ENCODE measurements at places on chromosomes 12 and 14.

DNA sequence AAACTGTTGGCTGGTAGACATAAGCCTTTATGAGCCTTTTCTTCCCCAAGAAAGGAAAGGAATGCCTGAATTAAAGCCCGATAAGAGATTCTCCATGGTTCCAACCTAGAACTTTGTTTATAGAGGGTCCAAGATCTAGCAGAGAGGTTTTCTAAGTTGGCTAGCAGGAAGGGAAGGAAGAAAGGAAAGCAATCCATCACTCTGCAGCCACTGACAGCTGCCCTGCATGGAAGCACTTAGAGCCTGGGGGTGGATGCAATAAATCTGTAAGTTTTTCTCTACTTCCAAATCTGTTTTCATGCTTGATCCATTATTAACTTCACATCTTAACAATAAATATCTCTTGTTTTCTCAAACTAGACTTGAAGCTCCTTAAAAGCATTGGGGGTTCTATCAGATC is 224.4 kb downstream of the KSR2 start:
- DNase-seq: no peak

DNA sequence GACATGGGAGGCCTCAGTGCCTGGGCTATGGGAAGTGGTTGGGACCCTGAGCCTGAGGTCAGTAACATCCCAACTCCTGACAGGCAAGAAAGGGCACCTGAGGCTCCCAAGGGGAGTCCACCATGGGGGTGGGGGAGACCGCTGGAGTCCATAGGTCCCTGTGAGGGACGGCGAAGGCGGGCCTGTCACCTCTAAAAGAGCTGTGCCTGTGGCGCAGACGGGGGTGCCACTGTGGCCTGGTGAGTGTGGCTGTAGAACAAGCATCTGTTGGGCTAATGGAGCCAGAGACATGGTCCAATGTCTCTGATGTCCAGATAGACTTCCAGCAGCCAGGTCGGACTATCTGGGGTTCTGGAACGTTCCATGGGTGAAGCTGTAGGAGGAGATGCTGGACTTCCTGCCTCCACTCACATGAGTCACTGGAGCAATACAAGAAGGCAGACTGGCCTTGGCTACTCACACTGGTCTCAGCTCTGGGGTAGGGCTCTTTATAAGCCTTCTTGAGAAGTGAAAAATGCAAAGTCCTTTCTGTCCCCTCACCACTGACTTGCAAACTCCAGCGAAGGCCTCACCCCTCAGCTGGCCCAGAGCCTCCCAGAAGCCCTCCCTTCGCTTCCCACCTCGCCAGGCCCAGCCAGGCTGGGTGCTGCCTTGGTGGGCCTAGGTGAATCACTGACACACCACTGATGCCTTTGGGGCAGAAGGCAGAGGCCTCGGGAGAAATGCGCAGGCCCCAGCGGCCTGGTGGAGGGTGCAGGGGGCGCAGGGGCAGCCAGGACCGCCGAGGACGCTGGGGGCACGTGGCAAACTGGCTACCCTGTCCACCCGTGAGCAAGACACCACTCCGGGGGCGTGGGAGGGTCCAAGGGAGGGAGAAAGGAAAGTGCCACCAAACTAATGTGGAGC is 1.1 kb upstream of the TRAF3 start:
- DNase-seq: no peak

GRCh38 chr12:108911915-108912314 is 32.0 kb downstream of the DAO start:
- DNase-seq: no peak

DNA sequence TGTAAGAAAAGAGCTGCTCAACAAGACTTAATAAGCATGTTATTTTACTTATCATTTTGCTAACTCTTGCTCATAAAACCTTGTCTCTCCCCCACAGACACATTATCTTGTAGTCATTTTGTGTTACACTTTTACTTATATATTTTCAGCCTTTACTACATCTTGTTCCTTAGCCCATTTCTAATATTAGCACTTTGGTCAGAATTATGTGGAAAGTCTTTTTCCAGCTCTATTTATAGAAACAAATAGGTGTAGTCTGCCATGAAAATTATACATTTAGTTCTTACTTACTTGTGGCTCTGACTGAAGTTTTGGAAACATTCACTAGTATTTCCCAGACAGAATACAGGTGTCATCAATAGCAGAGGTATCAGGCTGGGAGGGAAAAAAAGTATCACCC is 76.1 kb downstream of the TMEM116 start:
- DNase-seq: no peak

DNA sequence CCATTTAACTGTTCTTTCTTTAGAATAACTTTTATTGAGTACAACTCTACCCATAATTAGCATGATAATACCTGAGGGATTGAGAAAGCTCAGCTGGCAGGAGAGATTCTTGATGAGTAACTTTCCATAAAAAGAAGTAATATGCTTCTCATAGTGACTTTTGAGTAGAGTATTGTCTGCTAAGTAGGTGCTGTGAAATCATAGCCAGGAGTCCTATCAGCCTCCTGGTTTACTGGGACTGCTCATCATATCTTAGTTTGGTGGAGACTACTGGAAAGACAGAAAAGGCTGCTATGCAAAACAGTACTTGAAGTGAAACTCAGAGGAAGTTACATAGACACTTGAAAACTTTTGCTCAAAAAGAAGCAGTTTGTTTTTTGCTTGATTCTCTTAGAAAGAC is 113.3 kb upstream of the ATP2B1 start:
- no peak for DNase-seq

- no peak for DNase-seq
Observed at GRCh38 chr12:105723066-105723465, 392.6 kb downstream of the C12orf75 start.

- no peak for DNase-seq
Observed at GRCh38 chr12:118574288-118574687, 197.9 kb downstream of the SUDS3 start.

DNA sequence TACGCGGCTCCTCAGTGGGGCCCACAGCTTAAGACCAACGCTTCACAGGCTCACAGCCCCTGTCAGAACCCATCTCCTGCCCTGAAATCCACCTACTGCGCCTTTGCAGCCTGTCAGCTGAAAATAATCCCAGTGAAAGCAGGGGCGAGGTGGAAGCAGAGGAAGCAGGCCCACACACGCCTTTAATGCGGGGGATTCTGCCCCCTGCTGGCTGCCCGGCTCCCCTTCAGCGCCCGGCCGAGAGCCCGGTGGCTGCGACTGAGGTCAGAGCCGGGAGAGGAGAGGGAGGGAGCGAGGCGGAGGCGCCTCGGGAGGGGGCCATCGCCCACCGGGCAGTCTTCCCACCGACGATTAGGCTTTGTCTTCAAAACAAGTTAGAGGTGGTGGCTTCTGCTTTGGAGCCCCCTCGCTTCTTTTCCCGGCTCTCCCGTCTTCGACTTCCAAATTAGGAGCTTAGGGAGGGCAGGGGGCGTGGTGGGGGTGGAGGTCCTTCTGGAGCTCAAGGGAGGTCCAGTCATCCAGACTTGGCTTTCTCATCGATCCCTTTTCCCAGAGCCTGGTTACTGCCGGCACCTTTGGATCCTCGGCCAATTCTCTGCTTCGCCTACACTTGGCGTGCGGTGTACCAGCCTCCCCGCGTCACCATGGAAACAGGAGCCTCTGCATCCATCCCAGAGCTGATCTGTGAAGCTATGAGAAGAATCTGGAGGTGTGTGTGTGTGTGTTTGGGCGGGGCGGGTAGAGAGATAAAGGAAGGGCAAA is 25.2 kb upstream of the RND1 start:
- peak; percentile 85 for DNase-seq

DNA sequence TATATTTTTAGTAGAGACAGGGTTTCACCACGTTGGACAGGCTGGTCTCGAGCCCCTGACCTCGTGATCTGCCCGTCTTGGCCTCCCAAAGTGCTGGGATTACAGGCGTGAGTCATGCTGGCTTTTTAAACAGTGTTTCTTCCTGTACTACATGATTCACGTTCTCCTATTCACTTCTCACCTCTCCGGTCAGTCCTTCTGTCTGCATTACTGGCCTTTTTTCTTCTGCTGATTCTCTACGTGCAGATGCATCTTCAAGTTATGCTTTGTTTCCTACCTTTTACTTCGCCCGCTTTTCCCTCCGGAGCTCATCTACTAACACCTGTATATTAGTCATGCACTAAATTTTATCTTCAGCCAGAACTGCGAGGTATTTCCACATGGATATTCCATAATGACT is 296.2 kb upstream of the FLRT2 start:
- DNase-seq: no peak

- DNase-seq: no peak
Observed at GRCh38 chr12:75323663-75324062, 6.5 kb downstream of the CAPS2 start.

DNA sequence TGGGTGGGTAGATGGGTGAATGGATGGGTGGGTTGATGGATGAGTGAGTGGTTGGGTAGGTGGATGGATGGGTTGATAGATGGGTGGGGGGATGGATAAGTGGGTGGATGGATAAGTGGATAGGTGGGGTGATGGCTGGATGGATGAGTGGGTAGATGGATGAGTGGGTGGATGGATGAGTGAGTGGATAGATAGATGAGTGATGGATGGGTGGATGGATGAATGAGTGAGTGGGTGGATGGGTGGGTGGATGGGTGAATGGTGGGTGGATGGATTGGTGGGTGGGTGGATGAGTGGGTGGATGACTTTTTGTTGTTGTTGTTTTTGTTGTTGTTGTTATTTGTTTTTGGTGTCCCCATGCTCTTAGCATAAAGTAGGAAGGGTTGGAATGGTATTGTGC is 45.5 kb downstream of the TBX5 start:
- no peak for DNase-seq

DNA sequence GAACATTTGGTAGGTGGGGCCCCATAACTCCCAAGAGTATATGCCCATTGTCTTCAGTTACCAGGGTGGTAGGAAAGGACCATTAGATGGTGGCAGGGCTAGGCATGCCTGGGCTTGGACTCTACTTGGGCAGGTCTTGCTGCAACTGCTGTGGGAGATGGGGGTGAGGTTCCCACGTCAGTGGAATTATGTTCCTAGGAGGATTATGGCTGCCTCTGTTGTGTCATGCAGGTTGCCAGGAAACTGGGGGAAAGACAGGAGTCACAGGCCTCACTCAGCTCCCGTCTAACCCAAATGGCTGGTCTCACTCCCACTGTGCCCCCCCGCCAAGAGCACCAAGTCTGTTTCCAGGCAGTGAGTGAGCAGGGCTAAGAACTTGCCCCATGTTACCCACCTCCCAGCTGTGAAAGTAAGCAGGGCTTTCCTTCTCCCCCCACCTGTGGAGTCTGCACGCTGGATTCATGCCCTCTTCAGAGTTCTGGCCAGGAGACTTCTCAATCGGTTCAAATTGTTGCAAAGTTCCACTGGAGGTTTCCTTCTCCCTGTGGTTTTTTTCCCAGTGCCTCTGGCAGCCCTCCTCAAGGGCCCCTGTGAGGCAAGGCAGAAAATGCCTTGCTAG is 337.5 kb downstream of the CCDC91 start:
- no peak for DNase-seq

- DNase-seq: no peak
Observed at GRCh38 chr12:3150931-3151835, 74.0 kb downstream of the TSPAN9 start.

- no peak for DNase-seq
Observed at GRCh38 chr14:35004839-35005238, 22.0 kb downstream of the SRP54 start.

DNA sequence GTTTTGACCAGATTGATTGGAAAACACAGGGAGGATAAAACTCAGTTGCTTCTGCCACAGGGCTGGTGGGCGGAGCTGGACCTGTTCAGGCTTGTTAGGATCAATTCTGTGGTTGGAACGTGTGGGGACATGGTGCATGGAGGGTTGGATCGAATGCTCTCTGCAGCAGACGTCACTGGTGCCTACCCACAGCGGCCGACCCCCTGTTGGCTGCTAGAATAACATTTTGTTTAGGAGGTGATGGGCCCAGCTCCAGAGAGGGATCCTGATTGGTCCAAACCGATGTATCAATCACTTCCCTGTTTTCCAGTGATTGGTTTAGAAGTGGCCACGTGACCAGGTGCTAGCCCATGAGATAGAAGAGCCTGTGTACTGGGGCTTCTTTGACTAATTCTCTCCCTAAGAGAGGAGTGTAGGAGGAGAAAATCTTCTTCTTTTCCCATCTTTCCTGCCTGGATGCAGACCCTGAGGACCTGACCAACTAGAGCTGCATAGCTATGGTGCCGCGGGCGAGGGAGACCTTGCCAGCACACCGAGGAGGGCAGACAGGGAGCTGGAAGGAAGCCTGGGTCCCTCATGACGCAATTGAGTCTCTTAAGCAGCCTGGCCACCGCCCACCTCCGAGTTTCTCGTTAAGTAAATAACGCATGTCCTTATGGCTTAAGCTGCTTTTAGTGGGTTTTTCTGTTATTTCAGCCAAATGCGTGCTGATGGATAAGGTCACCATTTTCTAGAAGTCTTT is 163.5 kb downstream of the AACS start:
- no peak for DNase-seq

- no peak for DNase-seq
Observed at GRCh38 chr14:69259168-69259526, 811 bp upstream of the GALNT16 start.

GRCh38 chr12:24198070-24198469 is 248.6 kb upstream of the SOX5 start:
- no peak for DNase-seq

DNA sequence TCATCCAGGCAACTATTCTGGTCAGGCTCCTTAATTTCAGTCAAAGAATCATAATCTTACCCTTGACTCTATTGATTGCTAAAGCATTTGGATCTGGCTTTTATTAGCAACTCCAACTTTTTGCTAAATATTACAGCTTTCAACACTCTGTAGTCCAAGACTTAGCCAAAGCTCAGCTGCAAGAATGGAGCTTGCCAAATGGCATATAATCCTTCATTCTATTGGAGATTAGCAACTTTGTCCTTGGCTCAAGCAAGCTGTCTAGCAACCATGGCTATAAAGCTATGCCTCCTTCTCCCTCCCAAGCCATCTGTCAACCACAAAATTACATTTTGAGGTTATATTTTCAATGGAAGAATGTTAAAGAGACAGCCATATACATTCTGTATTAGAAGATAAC is 23.1 kb upstream of the NID2 start:
- no peak for DNase-seq

DNA sequence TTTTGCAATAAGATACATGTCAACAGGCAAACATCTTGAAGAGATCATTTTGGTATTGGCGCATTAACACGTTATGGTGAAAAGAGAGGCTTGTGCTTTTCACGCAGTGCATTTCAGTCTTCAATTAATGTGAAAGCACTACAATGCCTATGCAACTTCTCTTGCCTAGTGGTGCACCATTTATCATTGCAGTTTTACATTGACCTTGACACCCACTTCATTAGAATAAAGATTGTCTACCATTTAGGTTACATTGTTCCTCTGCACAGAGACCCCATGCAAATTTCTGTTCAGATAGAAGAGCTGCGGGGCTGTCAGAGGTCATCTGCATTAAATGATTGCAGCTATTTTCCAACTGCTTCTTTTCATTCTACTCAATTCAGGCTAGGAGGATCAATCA is 212.2 kb upstream of the NPAS3 start:
- DNase-seq: no peak

Data from amygdala (tissue), 56 donors.